Spleen (tissue), 13 donors: ENCODE measurements at places on chromosomes 5 and 9.
A peak's percentile ranks its signal among the peaks of the same experiment; 100 is the strongest.

DNA sequence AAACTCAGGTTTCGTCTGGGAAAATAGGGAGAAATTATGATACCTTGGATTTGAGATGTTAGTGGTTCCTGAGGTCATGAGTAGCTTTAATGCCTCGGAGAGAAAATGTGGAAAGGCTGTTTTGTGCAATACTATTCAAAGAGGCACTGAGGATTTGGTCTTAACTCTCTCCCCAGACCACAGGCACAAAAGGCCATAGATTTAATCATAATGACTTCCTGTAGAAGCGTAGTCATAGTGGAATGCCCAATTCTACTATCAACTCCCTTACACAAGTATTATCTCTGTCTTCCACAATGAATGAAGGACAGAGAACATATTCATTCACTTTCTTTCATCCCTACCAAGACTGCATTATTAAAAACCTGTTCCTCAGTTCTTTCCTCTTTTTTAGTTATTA lies 153.0 kb upstream of the FTMT start:
- no peaks in the 10 kb centered on the region for H3K36me3 ChIP-seq
- no peak for DNase-seq
- H3K27ac ChIP-seq, result no peak overlapping the region

- H3K4me1 ChIP-seq, result no peaks in the 10 kb centered on the region
- H3K27me3 ChIP-seq, result no peaks in the 10 kb centered on the region
- no peak overlapping the region for H3K27ac ChIP-seq
- peak; percentile 67 for DNase-seq
Measured at GRCh38 chr9:36862206-36863145, 171.6 kb downstream of the PAX5 start.

DNA sequence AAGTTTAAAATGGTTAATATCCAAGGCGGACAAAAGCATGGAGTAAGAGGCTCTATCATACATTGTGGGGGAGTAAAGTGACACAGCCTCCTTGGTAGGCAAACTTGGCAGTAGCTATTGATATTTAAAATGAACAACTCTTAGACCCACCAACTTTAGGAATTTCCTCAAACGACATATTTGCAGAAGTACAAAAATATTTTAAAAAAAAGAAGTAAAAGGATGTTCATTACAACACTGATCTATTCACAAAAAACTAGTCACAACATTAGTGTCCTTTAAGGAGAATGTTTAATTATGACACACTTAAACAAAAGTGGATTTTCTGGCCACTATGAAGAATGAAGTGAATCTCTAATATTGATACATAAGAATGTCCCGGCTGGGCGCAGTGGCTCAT lies 1.7 kb downstream of the ALG2 start:
- no peak for DNase-seq
- peaks cover 63% of the 10 kb centered on the region for H3K4me1 ChIP-seq
- peak overlapping the region; percentile 92 for H3K4me3 ChIP-seq
- H3K27ac ChIP-seq, result no peak overlapping the region
- H3K36me3 ChIP-seq, result peaks cover 7% of the 10 kb centered on the region
- H3K27me3 ChIP-seq, result no peaks in the 10 kb centered on the region

DNA sequence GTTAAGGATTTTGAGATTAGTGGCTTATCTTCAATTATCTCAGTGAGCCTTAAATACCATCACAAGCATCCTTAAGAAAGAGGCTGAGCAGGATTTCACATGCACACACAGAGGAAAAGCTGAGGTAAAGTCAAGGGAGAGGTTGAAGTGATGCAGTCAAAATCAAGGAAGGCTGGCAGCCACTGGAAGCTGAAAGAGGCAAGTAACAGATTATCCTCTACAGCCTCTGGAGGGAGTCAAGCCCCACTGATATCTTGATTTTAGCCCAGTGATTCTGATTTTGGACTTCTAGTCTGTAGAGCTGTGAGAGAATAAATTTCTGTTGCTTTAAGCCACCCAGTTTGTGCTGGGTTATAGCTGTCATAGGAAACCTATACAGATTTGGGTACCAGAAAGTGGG lies 80.1 kb downstream of the ANKRD31 start:
- no peaks in the 10 kb centered on the region for H3K36me3 ChIP-seq
- H3K27ac ChIP-seq, result no peak overlapping the region
- DNase-seq, result no peak
- H3K4me1 ChIP-seq, result no peaks in the 10 kb centered on the region
- H3K27me3 ChIP-seq, result no peaks in the 10 kb centered on the region
- H3K4me3 ChIP-seq, result no peak overlapping the region

DNA sequence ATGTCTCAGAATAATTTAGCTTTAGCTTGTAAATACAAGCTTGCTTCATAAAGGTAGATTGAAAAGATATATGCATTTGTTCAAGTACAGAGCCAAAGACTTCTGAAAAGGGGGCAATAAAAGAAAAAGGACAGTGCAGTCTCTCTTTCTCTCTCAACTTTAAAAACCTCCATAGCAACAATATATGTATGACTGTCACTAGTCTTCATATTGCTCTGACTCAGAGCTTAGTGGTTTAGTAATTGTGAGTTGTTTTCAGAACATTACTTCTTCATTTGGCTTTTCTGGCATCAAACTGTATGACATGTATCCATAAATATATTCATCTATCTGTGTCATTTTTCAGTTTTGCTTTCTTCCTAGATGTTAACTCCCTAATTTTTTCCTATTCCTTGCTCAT lies 194.6 kb upstream of the KIF2A start:
- DNase-seq, result no peak
- no peaks in the 10 kb centered on the region for H3K4me1 ChIP-seq
- H3K27ac ChIP-seq, result no peak overlapping the region
- H3K4me3 ChIP-seq, result no peak overlapping the region
- H3K27me3 ChIP-seq, result no peaks in the 10 kb centered on the region

DNA sequence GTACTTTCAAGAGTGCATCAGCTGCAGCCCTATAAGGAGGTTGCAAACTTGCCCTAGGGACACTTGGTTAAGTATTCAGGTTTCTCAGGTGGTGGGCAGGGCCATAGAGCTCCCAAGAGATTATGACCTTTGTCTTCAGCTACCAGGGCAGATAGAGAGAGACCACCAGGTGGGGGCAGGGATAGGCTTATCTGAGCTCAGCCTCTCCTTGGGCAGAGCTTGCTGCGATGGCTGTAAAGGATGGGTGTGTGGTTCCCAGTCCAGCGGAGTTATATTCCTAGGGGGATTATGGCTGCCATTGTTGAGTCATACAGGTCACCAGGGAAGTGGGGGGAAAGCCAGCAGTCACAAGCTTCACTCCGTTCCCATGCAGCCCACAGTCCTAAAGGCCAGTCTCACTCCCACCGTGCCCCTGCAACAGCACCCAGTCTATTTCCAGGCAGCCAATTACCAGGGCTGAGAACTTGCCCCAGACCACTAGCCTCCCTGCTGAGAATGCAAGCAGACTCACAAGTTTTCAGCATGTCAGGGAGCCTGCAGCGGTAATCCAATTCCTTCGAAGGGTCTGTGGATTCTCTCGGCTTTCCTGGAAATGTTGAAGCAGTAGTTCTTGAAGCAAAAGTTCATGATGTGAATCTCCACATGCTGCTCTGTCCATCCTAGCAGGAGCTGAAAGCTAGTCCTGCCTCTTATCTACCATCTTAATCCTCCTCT lies 151.5 kb downstream of the SLC12A2 start:
- no peaks in the 10 kb centered on the region for H3K4me1 ChIP-seq
- no peak overlapping the region for H3K4me3 ChIP-seq
- H3K27me3 ChIP-seq, result no peaks in the 10 kb centered on the region

DNA sequence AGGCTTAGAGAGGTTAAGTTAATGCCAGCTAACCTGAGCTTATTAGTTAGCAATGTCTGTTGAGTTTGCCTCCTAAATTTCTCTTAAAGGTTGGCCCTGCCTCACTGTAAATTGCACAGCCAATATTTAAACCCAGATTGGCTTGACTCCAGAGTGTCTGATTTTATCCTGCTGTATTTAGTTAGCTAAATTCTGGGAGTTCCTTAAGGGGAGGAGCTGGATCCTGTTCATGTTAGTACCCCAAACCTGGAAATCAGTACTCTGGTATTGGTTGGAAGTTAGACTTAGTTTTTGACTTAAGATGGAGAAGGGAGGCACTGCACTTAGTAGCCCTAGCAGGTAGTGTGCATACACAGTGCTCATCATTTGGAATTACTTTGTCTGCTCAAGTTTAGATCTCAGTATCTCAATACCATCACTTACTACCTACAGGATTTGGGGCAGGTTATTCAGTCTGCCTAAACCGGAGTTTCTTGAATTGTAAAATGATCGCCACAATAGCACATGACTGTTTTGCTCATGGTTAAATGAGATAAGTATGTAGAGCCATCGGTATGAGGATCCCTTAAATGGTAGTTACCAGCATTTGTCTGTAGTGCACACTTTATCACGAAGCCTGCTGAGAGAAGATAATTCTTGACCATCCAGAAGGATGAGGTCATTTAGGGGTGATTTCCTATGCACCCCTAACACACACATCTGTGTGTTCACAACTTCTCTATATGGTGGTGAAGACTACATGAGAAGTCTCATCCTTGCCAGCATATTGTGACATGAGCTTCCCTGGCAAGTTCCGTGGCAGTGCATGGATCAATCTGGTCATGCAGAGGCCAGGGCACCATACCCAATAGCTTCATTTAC lies 264.8 kb upstream of the TRIM32 start:
- H3K27ac ChIP-seq, result no peak overlapping the region
- H3K4me3 ChIP-seq, result no peak overlapping the region
- peaks cover 6% of the 10 kb centered on the region for H3K36me3 ChIP-seq
- H3K27me3 ChIP-seq, result no peaks in the 10 kb centered on the region
- H3K4me1 ChIP-seq, result no peaks in the 10 kb centered on the region
